ENCODE measurements at places on chromosomes 7 and 10.
A peak's percentile ranks its signal among the peaks of the same experiment; 100 is the strongest.

GRCh38 chr10:100907175-100907574 lies 5.6 kb upstream of the SLF2 start:
- DNase-seq, result no peak

DNA sequence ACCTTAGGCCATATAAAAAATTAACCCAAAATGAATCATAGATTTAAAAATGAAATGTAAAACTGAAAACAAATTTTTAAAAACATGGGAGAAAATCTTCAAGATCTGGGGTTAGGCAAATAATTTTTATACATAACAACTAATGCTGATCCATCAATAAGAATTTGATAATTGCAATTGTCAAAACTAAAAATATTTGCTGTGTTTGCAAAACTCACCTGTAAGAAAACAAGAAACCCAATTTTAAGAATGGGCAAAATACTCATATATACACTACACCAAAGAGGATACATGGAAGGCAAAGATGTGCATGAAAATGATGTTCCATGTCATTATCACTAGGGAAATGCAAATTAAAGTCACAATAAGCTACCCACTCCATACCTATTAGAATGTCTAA lies 194.8 kb upstream of the NRP1 start:
- DNase-seq, result no peak

DNA sequence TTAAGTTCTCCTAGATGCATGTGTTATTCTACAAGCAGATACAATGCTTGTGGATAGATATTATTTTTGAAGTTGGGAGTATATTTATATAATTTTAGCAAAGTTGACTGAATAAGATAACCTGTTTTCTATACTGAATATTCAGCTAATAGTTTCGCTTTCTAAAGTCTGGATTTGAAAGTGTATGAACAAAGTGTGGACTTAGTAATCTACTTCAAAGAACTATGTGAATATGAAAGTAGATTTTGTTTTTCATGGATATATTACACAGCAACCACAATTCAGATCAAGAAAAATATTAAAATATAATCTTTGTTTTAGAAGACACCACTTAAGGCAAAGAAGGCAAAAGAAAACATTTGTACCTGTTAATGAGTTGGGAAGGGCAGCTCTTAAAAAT lies 78.8 kb downstream of the ZEB1 start:
- no peak for DNase-seq

DNA sequence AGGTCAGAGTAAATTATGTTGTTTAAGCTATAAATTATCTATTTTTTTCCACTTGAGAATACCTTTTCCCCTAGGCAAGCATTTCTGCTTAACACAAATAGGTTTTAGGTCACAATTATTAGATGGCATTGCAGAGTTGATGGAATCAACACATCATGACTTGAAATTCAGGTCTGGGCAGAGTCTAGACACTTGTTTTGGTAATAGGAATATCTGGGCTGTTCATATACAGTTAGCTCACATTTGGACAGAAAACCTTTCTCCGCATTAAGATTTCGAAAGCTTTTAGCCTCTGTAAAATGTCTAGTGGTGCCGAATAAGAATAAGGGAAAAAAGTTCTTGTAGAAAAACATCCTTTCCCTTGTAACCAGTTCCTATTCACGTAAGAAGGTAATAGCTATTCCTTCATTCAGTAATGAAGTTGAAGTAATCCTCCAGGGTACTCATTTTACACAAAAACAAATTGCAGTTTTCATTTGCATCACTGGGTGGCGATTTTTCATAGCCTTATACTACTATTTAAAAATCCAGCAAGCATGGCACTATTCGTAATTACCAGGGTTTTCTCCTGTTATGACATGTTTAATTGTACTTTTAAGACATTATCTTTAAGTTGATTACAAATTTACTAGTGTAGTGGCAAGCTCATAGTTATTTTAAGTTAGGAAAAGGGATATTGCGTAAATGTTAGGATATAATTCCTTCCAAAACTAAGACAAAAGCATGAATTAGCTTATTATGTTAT lies 37.0 kb downstream of the RPA3 start:
- DNase-seq, result peak; percentile 2

- DNase-seq, result no peak
Measured at GRCh38 chr10:45095286-45095685, 94.6 kb downstream of the ZNF22 start.

DNA sequence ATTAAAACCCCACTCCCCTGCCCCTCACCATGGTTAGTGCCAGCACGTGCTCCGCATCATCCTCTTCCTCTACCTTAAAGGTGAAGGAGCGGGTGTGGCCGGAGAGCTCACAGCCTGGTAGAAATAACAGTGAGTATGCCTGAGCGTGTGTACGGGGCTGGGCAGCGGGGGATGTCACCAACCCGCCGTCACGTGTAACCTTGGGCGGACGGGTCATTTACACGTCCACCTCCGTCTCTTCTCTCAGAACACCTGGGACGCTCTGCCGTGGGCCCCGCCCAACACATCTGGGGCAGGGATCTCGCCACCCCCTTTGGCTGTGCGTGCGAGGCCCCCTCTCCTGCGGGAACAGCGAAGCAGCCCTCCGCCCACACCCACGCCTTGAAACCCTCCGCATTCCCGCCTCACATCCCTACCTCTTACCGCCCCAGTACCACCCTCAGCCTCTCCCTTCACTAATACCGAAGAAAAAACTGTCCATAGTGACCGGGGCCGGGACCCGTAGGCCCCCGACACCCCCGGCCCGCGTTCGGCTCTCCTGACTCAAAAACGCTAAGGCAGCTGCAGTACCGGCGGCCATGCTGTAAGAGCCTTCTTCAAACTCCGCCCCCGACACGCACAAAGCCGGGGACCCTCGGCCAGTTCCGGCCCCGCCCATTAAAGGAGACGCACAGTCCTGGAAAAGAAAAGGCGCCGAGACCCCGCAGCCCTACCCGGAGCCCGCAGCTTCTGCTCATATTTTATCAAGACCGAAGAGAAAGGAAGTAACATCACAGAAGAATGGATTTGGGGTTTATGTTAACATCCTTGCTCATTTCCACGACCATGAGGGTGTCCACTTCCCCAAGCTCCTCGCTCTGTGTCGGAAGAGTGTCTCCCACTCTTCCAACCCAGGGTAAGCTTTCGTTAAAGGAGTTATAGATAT lies at the start of gene NPM3:
NPM3 (minus strand) TSS at position 636 of the 925 bp plus-strand sequence; CDS start at position 580, 56 bp downstream.
- DNase-seq, result peak; percentile 88

GRCh38 chr7:90968871-90969270 lies 295.4 kb upstream of the FZD1 start:
- DNase-seq, result no peak

- no peak for DNase-seq
Measured at GRCh38 chr7:126805351-126805750, 447.4 kb downstream of the GRM8 start.

DNA sequence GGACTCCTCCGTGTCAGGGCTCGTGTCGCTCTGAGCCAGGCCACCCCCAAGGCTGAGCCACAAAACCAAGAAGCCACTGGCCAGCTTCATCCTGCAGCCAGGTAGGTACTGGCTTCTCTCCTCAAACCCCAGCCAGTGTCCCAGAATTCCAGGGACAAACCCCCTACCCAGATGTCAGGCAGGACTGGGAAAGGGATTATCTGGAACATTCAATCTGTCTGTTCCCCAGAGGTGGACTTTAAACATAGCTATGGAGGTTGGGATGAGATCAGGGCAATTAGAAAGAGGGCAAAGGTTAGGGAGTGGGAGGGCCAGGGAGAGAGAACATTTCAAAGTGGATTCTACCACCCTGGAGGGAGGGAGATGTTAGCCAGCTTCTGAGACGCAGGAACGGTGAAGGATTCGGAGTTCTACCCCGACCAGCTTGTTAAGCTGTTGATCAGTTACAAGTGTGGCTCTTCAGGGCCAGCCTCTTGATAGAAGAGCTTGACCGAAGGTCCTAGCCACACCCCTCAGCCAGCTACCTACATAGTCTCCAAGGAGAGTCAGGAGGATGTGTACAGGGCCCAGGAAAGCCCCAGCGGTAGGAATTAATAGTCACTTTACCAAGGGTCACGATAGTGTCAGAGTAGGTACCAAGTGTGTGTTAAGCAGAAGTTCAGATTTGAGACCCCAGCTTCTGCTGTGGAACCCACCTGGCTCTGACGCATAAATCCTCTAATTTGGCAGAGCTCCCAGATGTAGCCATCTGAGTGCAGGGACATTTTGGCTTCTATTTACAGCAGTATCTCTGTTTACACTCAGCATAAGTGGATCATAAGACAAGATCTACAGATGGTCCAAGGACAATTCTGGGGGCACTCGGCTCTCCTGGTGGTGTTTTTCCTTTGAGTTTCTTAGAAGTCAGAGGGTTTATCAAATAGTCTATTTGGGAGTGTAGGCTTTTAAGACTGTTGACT lies at the start of gene PLA2G12B:
PLA2G12B (minus strand) TSS at position 211 of the 959 bp plus-strand sequence; CDS start at position 90, 121 bp downstream.
- DNase-seq, result no peak

- DNase-seq, result no peak
Measured at GRCh38 chr10:17028798-17029197, 100.8 kb downstream of the CUBN start.

GRCh38 chr10:16952610-16953009 lies 135.4 kb upstream of the RSU1 start:
- DNase-seq, result no peak

- DNase-seq, result no peak
Measured at GRCh38 chr10:36468620-36469019, 656.8 kb upstream of the ANKRD30A start.

- no peak for DNase-seq
Measured at GRCh38 chr10:13502380-13502779, 26.4 kb downstream of the BEND7 start.

DNA sequence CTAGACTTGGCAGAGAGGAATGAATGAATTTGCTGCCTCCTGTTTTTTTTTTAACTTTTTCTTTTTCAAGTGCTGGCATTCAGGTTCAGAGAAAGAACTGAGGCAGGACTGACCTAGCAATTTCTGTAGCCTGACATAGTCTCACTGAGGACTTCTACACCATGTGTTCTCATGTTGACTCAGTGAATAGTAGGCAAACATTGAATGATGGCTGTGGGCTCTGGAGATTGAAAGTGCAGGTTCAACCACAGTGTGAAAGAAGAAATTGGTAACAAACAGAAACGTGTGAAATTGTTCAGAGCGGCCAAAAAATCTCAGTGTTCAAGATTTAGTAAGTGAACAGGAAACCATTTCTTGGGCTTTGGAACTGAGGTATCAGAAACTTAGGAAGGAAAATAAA lies 322.4 kb upstream of the GHITM start:
- DNase-seq, result no peak

DNA sequence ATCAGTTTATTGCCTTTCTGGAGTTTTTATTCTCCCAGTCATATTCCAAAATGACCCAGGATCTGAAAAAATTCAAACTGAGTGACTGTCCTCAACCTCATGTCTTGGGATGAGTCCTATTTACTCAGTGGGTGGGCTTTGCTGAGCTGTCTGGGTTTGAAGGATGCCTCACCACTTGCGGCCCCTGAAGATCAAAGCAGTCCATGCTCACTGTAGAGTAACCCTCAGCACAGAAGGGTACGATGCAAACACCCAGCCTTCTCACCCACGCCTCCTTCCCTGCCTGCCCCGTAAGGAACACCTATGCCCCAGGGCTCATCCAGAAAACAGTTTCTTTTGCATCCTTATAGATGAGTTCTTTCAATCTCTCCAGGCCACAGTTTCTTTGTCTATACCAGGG lies 42.2 kb upstream of the GRB10 start:
- DNase-seq, result no peak
